ENCODE measurements at places on chromosomes 16 and 17. TPM values are rescaled to one million over a fixed set of nuclear protein-coding genes. Genes with fewer than 3 reads are reported as not detected.
A peak's percentile ranks its signal among the peaks of the same experiment; 100 is the strongest.

Gene CCL7
- total RNA-seq = not detected

- DNase-seq = no peak
Measured at GRCh38 chr17:497241-498034, 144.8 kb upstream of the RPH3AL start.

Gene OVCA2
- total RNA-seq = 25.6 TPM

Gene TPSD1
- not detected for total RNA-seq

GRCh38 chr17:61135782-61136181, 263.9 kb upstream of the TBX2 start:
- DNase-seq = no peak

- DNase-seq = no peak
Measured at GRCh38 chr16:26263406-26263805, 571.6 kb downstream of the HS3ST4 start.

DNA sequence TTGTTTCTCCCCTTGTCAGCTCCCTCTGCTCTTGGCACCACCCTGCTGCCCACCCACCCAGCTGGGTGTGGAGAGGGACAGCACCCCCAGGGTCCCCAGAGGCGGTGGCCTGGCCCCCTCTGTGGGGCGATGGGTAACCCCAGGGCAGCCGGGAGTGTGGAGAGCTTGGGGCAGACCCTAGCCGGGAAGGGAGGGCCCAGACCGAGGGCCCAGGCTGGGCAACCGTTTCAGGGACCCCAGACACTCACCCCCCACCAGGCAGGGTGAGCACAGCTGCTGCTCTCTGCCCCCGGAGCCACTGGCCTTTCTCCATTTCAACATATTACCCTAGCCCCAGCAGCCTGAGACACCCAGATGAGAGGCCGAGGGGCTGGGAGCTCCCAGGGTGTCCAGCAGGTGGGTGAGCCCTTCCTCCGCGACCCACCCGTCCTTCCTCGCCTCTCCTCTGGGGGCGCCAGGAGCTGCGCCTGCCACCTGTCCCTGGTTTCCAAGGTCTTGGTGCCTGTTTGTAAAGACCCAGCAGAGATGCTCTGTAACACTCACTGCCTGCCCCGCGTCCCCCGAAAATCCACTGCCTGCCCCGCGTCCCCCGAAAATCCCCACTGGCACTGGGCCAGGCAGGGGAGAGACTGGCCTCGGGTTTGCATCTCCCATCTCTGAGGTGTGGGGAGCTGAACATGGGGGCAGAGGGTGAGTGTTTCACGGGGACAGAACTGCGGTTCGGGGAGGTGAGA, 45.4 kb downstream of the BAHCC1 start:
- DNase-seq = peak; percentile 63

Gene ETV4
- 55.0 TPM for total RNA-seq

DNA sequence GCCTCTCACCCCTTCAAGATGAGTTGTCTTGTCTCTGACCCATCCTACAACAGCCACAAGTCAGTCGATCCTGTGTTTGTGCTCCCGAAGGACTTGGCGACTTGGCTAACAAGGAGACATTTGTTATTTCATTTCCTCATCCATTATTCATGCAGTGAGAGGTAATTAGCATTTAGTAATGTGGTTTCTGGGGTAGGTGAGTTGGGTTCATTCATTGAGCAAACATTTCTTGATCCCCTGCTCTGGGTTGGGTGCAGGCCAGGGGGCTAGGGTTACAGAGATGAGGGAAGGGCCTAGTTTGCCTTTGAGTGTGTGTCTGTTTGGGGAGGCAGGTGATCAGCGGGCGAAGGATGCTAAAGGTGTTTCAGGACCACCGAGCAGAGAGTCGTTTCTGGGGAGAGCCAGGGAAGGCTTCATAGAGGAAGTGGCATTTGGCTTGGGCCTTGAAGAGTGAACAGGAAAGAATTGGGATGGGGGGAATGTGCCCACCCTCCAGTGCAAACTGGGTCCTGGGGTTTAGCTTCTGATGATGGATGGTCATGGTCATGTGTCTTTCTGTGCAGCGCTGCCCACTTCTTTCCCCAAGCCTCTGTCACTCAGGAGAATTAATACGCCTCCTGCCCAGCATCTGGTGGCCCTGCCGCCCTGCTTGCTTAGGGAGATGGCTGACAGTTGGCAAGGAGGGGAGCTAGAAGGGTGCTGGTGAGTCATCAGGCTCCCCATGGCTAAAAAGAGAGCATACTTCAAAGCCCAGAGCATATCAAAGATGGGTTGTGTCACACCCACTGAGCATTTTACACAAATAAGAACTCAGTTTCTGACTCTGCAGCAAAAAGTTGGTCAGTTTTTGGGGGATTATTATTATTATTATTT, 38.5 kb downstream of the MSI2 start:
- no peak for DNase-seq

GRCh38 chr17:1709971-1710806, at the start of gene TLCD2:
Gene TLCD2 (minus strand): TSS chr17:1710377. CDS start chr17:1710242, 135 bp downstream.
- peak; percentile 42 for DNase-seq

DNA sequence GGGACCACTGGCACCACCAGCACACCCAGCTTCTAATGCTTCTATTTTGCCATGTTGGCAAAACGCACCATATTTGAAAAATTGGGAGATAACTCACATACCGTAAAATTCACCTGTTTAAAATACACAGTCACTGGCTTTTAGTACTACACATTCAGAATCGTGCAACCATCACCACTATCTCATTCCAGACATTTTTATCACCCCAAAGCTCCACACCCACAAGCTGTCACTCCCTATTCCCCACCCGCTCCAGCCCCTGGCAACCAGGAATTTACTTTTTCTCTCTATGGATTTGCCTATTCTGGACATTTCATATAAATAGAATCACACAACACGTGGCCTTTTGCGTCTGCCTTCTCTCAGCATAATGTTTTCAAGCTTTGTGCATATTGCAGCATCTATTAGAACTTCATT, 25.0 kb downstream of the PPL start:
- DNase-seq = no peak

Gene UBALD2
- 21.5 TPM for total RNA-seq

Gene LHX1
- total RNA-seq = 1.1 TPM

All from neural crest cell (in vitro differentiated cells).